ENCODE measurements at places on chromosomes 3 and 15.

- no peak for DNase-seq
Observed at GRCh38 chr15:77852241-77853007, 219.7 kb upstream of the LINGO1 start.

GRCh38 chr15:77527831-77528231 is 104.9 kb downstream of the LINGO1 start:
- DNase-seq, result no peak

DNA sequence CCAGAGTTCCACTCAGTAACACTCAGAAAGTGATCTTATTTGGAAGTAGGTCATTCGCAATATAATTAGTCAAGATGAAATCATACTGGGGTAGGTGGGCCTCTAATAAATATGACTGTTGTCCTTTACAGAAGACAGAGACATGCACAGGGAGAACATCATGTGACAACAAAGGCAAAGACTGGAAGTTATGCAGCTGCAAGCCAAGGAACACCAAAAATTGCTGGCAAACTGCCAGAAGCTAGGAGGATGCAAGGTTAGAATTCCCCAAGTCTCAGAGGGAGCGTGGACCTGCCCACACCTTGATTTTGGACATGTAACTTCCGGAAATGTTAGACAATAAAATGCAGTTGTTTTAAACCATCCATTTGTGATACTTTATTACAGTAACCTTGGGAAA is 471.5 kb upstream of the AGTR1 start:
- DNase-seq, result no peak

DNA sequence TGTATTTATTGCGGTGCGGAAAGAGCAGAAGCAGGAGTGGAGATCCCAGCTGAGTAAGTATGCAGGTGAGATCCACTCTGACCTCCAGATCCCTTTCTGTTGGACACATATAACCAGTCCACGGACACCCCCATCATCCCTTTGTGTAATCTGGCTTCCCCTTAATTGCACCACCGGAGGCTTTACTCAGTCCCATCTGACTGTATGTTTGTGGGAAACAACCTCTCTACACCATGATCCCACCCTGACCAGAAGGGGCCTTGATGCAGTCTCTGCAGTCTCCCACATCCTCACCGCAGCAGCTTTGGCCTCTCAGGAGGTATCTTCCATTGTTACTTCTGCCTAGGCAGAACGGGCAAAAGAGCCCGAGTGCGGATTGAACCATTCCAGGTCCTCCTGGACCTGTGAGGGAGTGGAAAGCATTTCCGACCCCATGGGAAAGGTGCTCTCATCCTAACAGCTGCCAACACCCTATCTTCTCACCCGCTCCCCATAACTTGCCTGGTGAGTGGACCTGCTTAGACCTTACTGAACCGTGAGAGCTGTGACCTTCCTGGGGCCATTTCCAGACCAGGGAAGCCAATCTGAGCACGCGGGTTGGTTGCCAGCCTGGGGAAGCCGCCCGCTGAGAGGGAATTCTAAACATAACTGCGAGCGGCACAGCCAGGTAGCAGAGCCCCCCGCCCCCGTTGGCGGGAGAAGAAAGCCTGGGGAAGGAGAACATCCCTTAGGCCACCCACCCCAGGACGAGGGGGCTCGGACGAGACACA is 1.1 kb downstream of the SLCO2A1 start:
- no peak for DNase-seq

DNA sequence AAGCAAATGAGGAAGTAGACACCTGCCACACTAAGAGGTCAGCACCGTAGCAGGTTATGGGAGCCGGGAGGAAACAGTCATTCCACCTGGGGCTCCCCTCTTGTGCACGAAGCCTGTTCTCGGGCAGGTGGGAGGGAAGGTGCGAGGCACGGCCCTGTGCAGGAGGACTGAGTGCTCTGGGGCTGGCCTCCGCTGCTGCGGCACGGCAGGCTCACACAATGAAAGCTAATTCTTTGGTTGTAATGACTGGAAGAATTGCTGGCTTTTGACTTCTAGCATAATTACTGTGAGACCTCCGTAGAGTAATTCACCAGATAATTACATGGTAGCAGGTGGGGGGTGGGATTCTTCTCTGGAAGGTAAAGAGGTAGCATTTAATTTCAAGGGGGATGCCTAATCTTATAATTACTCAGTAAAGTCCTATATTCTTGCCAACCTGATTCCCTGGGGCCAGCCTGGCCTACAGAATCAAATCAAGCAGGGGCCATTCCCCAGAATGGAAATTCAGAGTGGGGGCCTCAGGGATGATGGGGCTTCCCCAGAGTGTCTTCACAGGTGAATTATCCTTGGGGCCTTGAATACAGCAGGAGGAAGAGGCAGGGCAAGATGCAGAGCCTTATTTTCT is 129.1 kb downstream of the TPRA1 start:
- DNase-seq, result no peak

DNA sequence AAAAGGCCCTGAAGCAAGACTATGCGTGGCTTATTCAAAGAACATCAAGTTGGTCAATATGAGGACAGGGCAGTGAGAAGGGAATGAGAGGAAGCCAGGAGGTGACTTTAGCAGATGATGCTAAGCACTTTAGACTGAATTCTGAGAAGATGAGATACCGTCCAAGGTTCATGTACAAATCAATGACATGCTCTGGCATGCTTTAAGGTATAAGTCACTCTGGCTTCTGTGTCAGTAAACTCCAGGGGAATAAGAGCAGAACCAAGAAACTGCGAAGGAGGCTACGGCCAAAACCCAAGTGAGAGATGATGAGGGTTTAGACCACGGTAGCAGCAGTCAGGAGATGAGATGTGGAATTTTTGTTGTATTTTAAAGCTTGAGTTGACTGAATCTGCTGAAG is 8.9 kb upstream of the CCDC50 start:
- no peak for DNase-seq

DNA sequence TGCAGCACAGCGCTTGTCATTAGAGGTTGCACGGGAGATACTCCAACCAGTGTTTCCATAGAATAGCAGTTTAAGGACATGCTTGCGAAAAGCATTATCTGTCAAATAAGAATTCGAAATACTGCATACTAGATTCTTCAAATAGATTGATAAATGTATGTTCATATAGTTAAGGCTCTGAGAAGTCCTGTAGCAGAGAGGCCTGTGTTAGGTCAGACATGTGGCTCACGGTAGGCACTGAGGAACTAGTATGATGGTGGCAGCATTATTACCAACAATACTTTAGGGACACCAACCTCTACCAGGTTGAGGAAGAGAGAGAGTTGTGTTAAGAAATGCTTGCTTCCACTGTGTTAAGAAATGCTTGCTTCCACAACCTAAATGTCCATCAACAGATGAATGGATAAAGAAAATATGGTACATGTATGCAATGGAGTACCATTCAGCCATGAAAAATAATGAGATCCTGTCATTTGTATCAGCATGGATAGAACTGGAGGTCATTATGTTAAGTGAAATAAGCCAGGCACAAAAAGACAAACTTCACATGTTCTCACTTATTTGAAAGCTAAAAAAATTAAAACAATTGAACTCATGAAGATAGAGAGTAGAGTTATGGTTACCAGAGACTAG is 14.9 kb downstream of the MTMR14 start:
- no peak for DNase-seq

DNA sequence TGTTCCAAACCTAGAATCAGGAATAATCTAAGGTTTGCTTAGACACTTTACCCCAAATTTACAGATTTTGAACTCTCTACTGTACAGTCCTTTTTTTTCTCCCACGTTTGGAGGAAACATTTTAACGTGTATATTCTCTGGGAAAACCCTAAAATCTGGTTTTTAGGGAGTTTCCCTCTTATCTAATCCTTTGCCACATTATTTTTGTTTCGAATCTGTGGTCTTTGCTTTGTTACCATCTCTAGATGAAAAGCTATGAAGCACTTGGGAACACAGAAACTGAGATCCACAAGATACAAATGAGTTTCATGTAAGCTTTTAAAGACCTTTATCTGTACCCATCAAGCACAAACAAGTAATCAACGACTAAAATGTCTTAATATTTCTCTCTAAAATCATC is 41.3 kb downstream of the PLD1 start:
- DNase-seq, result no peak

DNA sequence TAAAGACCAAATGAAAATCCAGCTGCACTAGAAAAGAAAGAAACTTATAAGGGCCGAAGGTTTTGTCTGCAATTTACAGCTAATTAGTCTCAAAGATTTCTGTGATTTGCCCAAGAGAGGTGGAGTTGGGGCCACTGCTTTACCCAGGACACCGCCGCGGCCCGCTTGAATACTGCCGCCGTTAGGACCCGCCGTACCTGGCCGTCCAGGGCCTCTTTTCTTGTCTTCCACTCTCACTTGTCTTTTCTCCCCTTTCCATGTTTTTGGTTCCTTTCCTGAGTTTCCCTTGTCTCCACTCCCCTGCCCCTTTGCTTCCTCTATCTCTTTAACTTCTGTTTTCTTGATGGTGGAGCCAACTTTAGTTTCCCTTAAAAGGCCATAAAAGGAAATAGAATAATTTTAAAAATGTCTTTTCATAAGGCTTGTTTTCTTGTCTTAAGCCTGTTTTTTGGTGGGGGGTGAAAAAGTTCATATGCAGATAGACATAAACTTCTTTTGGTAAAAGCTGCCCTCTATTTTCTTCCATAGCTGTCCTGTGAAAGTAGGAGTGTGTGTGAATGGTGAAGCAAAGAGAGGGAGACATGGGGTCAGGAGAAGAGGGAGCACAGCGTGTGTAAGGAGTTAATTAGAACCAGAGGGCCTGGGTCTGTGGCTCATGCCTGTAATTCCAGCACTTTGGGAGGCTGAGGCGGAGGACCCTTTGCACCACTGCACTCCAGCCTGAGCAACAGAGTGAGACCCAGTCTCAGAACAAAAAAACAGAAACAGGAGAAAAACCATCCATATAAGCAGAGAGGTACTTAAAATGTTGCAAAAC is 16.0 kb upstream of the CCNL1 start:
- DNase-seq, result peak; percentile 29

GRCh38 chr3:22621205-22621809 is 581.8 kb upstream of the UBE2E2 start:
- no peak for DNase-seq

DNA sequence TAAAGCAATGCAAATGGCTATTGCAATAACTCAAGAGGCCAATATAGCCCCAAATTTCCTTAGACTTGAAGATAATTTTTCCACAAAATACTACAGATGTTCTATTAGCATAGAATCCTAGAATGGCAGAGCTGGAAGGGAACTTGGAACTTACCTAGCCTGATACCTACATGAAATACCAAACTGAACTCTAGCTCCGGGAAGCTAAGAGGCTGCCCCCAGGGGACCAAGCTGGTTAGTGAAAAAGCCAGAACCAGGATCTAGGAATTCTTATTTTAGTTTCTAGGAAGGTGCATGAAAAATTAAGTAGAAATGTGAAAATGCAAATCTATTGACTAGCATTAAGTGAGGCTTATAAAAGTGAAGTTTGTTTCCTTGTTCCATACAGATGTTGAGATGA is 256.0 kb upstream of the CBLB start:
- DNase-seq, result no peak

GRCh38 chr15:93018574-93018973 is 70.4 kb downstream of the RGMA start:
- DNase-seq, result no peak

DNA sequence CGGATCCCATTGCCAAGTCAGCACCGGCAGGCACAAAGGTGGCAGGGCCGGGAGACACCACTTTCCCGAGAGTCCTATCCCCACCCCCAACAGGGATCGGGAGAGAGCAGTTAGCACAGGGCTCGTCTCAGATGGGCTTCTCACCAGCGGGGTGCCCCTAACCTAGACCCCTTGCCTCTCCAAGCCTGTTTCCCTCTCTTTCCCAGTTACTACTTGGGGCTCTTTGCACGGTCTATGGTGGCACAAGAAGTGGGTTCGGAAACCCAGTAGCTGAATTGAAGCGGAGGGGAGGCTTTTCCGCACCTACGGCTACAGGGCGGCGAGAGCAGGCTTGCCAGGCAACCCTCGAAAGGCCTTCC is 383 bp upstream of the EFCC1 start:
- no peak for DNase-seq

DNA sequence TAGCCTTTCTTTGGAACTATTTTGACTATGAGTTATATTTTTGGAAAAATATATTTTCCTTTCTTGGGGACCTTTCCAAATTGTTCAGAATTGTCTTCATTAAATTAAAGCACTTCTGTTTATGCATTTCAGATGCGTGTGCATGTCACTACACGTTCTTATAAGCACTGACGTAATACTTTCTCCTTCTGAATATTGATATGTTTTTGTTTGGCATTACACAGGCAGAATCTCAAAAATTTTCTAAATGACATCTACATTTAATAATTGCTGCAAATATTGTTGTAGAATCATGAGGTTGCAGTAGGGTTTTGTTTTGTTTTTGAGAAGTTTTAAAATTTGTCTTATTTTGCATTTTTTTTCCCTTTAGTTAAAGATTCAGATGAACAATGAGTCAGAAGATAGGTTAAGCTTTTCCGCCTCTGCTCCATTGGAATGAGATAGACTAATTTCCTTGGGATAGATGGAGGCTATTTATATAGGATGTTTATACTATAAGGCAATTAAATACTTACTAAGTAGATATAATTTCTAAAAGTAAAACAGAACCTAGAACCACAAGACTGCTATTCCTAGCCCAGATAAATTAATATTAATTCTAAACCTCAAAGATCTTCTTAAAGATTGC is 110.8 kb downstream of the MBNL1 start:
- DNase-seq, result no peak

- no peak for DNase-seq
Observed at GRCh38 chr3:104291878-104292277, 1074.8 kb upstream of the ALCAM start.

GRCh38 chr15:44536302-44536961 is 515 bp upstream of the EIF3J start:
- DNase-seq, result peak; percentile 78

GRCh38 chr3:43525941-43526607 is 95.7 kb downstream of the ANO10 start:
- no peak for DNase-seq

DNA sequence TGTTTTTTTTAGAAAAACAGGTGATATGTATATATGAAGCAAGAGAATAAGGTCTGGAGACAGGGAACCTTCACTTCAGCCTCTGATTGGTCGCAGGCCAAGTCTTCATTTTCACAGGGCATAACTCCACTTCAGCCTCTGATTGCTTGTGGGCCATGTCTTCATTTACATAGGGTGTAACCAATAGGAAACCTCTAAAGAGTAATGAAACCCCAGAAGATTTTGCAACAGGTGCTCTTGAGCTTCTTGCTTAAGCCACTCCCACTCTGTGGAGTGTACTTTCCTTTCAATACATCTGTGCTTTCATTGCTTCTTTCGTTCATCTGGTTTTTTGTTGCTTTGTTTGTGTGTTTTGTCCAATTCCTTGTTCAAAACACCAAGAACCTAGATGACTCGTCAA is 22.6 kb upstream of the SCG3 start:
- no peak for DNase-seq

GRCh38 chr3:86149054-86149453 is 841.9 kb downstream of the VGLL3 start:
- no peak for DNase-seq
